ENCODE measurements at places on chromosomes 7 and 10. TPM values are rescaled to one million over a fixed set of nuclear protein-coding genes. Genes with fewer than 3 reads are reported as not detected.

The LRRC18 gene
- not detected for total RNA-seq

The CCDC6 gene
- 116 TPM for total RNA-seq

The GHRHR gene
- not detected for total RNA-seq

The PITX3 gene
- total RNA-seq: not detected

GRCh38 chr7:127417346-127417745 is 24.8 kb upstream of the ZNF800 start:
- DNase-seq: no peak

- DNase-seq: no peak
Observed at GRCh38 chr10:71061472-71061871, 150.9 kb upstream of the UNC5B start.

GRCh38 chr10:78752708-78753107 is 316.1 kb upstream of the ZMIZ1 start:
- no peak for DNase-seq

GRCh38 chr10:77622889-77623291 is 14.7 kb downstream of the KCNMA1 start:
- no peak for DNase-seq

GRCh38 chr7:55020466-55020871 is 1.7 kb downstream of the EGFR start:
- DNase-seq: no peak

DNA sequence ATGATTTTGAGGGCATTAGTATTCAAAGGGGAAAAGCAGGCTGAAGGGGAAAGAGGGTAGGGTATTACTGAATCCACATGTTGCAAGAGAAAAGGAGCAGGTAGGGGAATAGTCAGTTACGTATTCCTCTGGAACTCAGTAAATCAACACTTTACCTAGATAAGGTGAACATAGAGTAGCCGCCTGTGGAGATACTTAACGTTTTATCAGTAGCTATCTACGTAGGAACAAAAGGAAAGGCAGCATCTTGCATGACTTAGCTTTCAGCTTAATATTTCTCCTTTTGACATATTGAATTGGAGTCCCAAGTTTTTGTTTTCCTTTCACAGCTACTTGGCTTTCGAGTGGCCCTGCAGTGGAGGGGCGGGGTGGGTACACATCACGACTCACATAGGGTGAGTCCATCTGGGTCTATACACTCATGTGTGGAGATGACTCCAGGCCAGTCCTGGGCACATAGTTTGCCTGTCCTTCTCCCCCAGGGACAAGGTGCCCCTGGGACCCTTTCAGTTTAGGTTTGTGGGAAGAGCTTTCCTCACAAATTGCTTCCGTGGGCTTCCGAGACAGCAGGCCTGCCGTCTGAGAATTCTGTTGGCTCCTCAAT is 48.1 kb downstream of the CCNY start:
- peak; percentile 80 for DNase-seq

GRCh38 chr7:25259487-25260243 is 31.4 kb upstream of the NPVF start:
- peak; percentile 69 for DNase-seq

GRCh38 chr7:36188266-36188665 is 35.2 kb downstream of the EEPD1 start:
- no peak for DNase-seq

GRCh38 chr7:128310499-128310898 is 33.2 kb downstream of the RBM28 start:
- DNase-seq: no peak

GRCh38 chr7:133859871-133860450 is 267.2 kb upstream of the LRGUK start:
- DNase-seq: no peak

DNA sequence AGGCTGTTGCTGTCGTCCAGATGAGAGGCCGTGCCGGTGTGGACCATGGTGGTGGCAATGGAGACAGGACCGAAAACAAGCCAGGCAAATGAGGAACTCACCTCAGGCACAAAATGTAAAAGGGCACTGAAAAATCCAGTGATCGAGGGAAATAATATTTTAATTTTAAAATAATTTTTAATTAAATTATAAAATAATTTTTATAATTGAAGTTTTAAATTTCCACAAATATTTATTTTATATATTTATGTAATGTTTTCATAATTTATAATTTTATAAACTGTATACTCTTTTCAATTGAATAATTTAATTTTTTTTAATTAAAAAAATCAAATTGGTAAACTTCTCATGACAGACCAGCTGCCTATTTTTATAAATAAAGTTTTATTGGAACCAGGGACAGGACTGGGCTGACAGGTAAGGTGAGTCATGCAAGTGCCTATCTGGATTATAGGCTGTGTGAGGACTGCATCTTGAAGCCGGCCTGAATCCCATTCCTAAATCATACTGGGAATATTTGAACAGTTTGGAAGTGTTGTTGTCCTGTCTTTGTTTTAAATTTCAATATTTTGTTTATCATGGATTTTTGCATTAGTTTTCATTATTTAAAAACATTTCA is 15.6 kb downstream of the ACSM6 start:
- DNase-seq: no peak
